ENCODE measurements at places on chromosomes 16 and 17.

- DNase-seq, result no peak
Measured at GRCh38 chr17:37255432-37255831, 120.4 kb upstream of the C17orf78 start.

- DNase-seq, result no peak
Measured at GRCh38 chr16:49052846-49053245, 228.8 kb downstream of the CBLN1 start.

- no peak for DNase-seq
Measured at GRCh38 chr16:3460121-3460520, 16.6 kb downstream of the NAA60 start.

DNA sequence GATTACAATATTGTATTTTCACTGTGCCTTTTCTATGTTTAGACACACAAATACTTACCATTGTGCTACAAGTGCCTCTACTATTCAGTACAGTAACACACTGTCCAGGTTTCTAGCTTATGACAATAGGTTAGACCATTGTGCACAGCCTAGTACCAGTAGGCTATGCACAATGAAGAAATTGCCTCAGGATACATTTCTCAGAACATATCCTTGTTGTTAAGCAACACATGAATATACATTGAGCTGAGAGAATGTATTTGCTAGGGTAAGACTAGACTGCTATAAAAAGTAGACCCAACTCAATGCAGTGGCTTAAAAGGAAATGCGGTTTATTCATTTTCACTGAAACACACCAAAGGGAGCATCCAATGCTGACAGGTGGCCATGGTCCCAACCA is 285.1 kb downstream of the HS3ST3A1 start:
- DNase-seq, result no peak

GRCh38 chr16:25250467-25250866 is 7.2 kb downstream of the ZKSCAN2 start:
- DNase-seq, result no peak

DNA sequence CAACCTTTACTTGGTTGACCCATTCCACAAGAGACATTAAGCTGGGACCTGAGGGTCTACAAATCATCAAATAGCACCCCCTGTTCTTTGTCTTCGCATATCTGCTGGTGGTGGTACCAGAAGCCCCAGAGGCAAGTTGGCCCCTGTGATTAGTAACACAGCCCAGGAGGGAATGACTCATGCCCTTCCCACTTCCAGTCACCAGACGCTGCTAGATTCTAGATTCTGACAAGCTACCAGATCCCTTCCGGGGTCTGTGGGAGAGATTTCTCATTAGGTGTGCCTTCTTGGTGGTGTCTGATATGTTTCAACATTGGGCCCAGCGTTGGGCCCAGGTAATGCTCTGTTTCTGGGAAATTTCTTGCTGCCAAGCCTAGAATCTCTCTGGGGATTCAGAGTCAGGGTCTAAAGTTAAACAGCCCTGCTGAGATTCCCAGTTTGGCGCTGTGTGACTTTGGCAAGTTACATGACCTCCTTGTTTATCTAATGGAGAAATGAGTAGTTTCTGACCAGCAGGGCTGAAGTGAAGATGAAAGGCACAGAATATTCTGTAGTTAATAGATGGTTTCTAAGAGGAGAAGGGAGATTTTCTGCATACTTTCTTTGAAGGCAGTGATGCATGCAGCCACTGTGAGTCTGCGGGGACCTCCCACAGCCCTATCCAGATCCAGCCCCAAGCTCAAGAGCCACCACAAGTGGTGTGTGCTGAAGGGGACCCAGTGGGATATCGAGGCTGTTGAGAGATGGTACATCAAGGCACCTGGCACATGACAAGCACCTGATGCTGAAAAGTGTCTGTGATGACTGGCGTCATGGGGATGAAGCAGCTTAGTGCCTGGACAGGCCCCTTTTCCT is 3.9 kb downstream of the TRPV2 start:
- peak; percentile 57 for DNase-seq

- DNase-seq, result no peak
Measured at GRCh38 chr16:54326266-54326662, 39.7 kb upstream of the IRX3 start.

GRCh38 chr16:46883353-46883689 is 841 bp upstream of the GPT2 start:
- no peak for DNase-seq

GRCh38 chr16:1745181-1745899 is 26.0 kb downstream of the NME3 start:
- no peak for DNase-seq

DNA sequence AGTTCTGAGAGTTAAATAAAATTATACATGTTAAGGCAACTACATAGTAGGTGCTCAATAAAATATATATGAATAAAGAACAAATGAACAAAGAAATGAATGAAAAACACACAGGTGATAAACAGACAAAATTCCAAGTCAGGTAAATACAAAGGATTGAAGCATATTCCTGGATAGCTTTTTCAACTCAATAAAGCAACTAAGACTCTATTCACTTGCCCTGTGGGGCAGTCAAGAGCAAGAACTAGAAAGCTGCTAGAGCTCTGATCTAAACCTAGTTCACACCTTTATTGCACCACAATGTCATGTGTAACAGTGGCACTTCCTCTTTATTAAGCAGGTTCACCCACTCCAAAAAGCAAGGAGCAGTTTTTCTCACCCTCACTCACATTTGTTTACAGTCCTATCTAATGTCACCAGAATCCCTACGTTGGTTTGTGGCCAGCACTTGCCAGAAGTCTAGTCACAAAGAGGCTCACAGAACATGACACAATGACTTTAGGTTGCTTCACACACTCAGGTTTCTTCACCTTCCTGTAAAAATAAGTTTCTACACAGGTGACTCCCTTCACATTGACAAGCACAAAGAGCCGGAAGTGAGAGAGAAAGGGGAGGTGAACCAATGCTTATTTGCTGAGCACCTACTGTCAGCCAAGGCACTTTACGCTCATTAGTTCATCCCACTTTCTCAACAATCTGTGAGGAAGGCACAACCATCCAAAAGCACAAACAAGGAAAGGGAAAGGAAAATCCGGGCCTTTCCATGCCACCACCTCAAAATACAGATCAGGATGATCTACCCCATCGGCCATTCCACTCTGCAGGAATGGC is 70.8 kb downstream of the XPO6 start:
- peak; percentile 72 for DNase-seq

DNA sequence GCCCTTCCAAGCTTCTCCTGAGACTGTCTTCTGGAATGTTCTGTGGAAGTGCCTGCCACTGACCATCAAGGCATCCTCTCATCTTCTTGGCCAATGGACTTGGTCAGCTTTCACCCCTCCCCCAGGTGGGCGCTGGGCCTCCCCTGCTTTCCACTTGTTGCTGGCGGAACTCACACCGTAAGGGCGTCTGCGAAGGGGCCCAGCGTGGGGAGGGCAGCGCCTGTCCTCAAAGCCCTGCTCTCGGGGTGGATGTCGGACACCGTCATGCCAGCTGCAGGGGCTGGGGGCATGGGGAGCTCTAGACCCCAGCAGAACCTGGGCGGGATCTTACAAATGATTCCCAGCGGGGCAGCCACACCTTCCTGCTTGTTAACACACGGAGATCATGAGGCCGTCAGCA is 11.6 kb upstream of the ZFPM1 start:
- DNase-seq, result no peak

DNA sequence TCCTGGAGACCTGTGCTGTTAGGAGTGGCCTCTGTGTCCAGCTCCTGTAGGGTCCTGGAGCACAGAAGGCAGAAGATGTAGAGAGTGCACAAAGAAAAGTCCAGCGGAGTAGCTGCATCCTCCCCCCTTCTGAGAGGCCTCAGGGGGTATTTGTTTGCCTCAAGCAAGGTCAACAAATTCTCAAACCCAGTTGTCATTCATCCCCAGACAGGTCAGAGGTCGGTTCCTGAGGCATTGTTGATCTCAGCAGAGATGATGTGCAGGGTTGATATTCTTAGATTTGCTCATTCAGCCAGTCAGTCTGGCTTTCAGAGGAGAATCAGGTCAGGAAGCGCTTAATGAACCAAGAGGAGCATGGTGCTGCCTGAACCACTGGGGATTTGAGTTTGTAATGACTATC is 8.3 kb upstream of the RBFOX1 start:
- no peak for DNase-seq

DNA sequence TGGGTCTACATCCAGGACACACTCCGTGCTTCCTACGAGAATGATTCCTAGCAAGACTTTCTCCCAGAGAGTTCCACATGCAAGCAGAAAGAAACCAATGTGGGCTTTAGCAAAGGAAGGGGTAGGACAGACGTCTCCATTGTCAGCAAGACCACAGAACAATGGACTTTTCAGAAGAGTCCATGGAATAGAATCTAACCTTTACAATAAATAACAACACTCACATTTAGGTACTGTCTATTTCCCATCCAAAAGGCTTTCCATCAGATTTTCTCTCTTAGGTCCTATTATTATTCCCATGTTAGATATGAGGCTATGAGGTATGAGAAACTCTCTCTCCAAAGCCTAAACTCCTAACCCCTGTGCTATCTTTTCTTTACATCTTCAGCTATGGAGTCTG is 360.9 kb downstream of the GRIN2A start:
- no peak for DNase-seq

GRCh38 chr17:28499364-28499664 is 6.8 kb upstream of the FOXN1 start:
- no peak for DNase-seq

DNA sequence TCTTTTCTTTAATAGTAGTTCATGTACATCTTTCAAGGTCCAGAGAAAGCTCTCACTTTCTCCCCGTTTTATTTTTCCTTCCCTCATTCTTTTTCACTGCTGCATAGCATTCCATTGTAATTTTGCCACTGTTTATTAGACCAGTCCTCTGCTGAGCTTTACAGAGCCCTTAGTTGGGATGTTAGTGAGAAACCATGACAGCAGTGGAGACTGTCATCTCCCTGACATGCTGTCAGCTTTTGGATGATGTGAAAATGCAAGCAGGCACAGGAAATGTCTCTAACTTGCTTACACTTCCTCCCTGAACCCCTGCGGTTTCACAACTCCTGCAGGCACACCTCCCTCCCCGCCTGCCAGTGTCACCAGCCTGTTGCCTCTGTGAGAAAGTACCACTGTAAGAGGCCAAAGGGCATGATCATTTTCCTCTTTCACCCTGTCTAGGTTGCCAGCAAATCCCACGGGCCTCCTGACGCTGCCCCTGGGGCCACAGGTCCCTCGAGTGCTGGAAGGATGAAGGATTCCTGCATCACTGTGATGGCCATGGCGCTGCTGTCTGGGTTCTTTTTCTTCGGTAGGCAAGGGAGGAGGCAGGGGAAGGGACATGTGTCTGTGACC is at the start of gene ITGAL:
TSS of gene ITGAL (plus strand) at position 415 of the 615 bp plus-strand sequence. CDS start at position 511, 96 bp downstream.
- peak; percentile 70 for DNase-seq

DNA sequence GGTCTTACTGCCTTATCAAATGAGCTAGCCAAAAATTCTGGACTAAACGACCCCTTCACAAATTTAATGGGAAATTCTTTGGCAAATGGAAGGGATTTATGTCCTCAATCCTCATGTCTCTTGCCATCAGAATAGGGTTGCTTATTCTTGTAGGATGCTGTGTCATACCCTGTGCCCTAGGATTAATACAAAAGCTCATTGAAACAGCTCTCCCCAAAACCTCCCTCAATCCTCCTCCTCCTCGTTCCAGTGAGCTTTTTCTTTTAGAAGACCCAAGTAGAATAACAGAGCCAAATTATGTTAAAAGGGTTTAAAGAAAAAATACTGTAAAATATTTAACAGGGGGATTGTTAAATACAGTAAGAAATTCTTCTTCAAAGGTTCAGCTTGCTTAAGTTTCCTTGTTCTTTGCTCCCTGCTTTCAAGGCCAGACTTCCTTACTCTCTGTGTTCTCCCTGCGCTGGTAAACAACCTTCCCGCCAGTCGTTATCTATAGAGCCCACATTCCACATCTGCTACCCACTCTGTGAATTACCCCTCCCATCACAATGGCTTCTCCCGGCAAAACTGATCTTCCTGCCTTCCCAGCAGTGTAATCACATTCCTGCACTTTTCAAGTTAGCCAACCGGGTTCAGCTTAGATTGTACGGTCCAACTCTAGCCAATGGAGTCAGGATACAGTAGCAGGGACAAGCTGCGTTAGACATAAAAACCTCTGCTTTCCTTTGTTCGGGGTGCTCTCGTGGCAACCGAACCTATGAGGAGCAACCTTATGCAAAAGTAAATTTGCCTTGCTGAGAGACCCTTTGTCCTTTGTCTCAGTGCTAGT is 9.7 kb downstream of the HPR start:
- no peak for DNase-seq

- DNase-seq, result no peak
Measured at GRCh38 chr16:67039260-67040020, 10.5 kb downstream of the CBFB start.

DNA sequence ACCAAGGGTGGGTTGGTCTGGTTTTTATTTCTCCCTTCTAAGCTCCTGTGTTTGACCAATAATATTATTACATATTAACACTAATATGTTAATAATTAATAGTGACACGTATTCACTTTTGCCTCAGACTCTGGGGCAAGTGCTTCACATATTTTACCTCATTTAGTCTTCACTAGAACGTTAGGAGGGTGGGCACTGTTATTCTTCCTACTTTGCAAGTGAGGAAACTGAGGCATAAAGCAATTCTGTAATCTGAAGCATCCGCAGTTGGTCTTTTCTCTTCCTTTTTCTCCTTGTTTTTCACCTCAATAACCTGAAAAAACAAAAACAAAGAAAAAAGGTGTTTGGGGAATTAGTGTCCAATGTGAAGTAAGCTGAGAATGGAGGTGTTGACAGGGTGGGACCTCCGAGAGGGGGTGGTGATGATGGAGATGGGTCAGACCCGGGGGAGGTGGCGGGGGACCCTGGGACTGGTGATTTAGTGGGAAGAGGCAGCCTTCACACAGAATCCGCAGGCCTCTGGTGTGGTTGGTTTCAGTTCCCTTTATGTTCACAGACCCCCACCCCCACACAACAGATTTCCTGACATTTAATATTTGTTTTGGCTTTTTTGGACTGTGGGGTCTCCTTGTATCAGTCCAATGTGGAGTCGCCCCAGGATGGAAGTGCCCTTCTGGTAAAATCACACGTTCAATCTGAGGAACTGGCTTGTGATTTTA is 3.7 kb downstream of the CDH1 start:
- DNase-seq, result no peak

- DNase-seq, result no peak
Measured at GRCh38 chr17:39138431-39139160, 12.8 kb downstream of the PLXDC1 start.

GRCh38 chr16:88910284-88911135 is 44.0 kb upstream of the PABPN1L start:
- no peak for DNase-seq

DNA sequence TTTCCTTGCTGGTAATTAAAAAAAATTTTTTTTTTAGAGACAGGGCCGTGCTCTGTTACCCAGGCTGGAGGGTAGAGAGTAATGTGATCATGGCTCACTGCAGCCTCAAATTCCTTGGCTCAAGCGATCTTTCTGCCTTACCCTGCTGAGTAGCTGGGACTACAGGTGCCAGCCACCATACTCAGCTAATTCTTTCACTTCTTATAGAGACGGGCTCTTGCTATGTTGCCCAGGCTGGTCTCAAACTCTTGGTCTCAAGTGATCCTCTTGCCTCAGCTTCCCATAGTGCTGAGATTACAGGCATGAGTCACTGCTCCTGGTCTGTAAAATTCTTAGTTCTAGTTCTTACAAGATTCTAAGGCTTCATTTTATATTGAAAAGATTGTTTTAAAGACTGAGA is 11.1 kb downstream of the SMIM36 start:
- no peak for DNase-seq

- DNase-seq, result no peak
Measured at GRCh38 chr16:89094252-89094879, 714 bp downstream of the ACSF3 start.

GRCh38 chr16:80993834-80994233 is 12.9 kb downstream of the CMC2 start:
- no peak for DNase-seq
